ENCODE measurements at places on chromosomes 16 and 17.

- DNase-seq = peak; percentile 65
Measured at GRCh38 chr16:46830417-46830901, 521 bp downstream of the C16orf87 start.

GRCh38 chr17:61411261-61412142 is 11.9 kb downstream of the TBX2 start:
- peak; percentile 52 for DNase-seq

- DNase-seq = peak; percentile 36
Measured at GRCh38 chr17:74779948-74780400, 3.8 kb upstream of the NAT9 start.

- DNase-seq = no peak
Measured at GRCh38 chr17:78563189-78564145, 13.7 kb downstream of the DNAH17 start.

- no peak for DNase-seq
Measured at GRCh38 chr17:21132428-21132827, 5.7 kb downstream of the DHRS7B start.

DNA sequence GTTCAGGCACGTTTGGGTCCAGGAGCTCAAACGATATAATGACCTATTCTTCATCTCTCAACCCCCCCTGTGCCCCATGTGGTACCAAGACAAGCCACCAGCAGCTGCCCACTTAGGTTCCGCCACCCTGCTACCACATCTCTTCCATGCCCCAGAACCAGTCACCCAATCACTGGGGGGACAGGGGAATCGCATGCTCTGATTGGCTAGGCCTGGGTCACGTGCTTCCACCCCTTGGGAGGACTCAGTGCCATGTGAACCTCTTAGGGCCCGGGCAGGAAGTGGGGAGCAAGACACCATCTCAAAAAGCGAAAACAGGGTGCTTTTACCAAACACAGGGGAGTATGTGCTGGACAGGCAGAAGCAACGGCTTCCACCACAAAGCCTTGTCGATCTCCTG is 91.3 kb downstream of the KATNIP start:
- DNase-seq = no peak

DNA sequence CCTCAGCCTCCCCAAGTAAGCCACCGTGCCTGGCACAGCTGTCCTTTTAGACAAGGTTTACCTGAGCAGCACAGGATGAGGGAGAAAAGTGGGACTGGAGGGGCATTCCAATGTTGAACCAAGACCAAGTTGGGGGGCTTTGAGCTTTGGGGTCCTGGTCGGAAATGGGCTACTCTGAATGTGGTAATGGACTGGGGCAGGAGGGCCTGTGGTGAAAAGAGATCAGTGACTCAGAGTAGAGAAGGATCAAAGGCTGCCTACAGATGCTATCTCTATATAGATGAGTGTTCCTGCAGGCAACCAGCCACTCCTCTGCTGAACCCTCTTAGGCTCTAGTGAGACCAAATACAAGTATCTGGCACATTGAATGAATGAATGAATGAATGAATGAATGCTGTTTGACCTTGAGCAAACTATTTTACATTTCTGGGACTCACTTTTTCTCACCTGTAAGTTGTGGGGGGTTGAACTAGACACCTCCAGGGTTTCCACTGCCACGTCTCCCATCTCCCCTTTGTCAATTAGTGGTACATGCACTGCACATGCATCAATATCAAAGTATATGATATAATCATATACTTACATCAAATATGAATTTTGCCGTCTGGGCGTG is 26.3 kb upstream of the ETV4 start:
- no peak for DNase-seq

DNA sequence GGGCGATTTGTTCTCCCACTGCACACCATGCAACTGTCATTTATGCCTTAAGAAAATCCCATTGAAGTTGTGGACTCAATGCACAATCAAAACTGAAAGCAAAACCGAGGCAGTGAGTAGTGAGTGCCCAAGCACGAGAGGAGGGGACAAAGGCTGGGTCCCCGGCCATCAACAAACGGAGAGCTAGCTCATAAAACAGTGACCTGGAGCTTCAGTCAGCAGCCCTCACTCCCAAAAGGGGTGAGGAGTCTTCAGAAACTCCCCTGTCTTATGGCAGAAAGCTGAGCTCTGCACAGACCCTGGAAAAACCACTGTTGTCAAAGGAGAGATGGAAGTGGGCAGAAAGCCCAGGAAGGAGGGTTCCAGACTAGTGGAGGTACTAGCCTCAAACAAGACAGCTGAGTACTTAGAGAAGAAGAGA is 96.9 kb downstream of the ADCY9 start:
- peak; percentile 32 for DNase-seq

- no peak for DNase-seq
Measured at GRCh38 chr16:15517743-15518377, 83.5 kb downstream of the BMERB1 start.

DNA sequence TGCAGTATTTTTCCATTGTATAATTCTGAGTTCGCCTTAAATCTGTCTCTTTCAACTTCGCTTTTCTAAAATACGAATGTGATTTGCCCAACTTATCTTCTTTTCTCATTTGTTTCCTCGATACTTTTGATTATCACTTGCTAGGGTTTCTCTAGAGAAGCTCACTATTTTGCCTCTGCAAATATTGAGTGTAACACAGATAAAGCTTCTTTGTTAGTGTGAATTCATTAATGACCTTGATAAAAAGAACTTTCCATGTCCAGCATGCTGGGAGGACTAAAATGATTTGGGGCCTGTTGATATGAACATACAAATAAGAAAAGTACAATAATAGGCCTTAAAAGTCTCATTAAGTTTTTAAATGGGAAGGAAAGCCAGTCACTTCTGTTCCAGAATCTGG is 303.3 kb downstream of the MAP2K6 start:
- no peak for DNase-seq

DNA sequence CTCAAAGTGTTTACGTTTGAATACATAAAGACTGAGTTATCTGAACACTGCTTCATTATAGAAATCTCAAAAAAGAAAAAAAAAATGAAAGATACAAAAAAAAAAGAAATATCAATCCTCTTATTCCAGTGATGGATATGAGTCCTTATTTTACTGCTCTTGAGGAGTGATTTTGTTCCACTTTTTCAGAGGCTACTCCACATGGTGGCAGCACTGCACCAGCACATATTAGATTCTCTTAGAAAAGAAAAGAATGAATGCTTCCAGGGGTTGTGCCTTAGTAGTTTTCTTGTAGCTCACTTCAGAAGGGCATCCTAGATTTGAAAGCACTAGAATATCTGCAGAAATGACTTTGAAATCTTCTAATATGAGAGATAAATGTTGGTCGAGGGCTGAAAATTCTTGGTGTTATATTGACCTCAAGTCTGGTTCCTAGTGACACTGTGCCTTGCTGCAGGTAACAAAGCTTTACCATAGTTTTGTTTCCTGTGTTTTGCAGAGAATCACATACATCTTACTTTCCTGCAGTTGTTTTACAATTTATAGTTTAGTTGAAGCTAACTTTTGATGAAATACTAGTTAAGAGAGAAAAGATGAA is 25.9 kb downstream of the AP2B1 start:
- DNase-seq = no peak

- no peak for DNase-seq
Measured at GRCh38 chr17:41821776-41822175, 9.0 kb downstream of the FKBP10 start.

GRCh38 chr16:27111486-27111885 is 44.8 kb downstream of the C16orf82 start:
- DNase-seq = no peak

- no peak for DNase-seq
Measured at GRCh38 chr16:82589407-82589806, 37.4 kb upstream of the CDH13 start.

GRCh38 chr16:56792967-56793366 is 63.0 kb downstream of the NUP93 start:
- DNase-seq = no peak

DNA sequence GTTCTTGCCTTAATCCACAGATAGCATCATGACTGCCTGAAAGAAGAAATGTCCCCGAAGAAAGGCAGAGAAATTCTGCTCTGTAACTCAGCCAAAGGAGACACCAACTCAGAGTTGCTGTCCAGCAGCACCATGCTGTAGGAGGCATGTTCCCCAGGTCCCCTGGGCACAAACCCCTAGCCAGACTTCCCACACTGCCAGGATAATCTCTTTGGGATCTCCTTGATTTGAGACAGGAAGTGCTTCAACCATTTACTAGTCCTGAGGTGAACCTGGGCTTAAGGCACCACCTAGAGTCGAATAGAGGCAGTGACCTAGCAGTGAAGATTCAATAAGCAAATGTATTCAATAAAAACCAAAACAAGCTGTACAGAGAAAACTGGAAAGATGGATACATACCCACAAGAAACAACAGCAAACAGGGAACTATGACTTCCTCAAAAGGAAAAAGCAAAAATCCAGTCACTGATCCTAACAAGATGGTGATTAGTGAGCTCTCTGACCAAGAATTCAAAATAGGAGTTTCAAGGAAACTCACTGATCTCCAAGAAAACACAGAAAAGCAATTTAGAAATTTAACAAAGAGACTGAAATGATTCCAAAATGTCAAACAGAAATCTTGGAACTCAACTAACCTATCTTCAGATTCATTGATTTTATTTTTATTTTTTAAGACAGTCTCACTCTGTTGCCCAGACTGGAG is 5.7 kb downstream of the OR4D2 start:
- peak; percentile 82 for DNase-seq

GRCh38 chr16:24523569-24523968 is 15.8 kb upstream of the RBBP6 start:
- no peak for DNase-seq

DNA sequence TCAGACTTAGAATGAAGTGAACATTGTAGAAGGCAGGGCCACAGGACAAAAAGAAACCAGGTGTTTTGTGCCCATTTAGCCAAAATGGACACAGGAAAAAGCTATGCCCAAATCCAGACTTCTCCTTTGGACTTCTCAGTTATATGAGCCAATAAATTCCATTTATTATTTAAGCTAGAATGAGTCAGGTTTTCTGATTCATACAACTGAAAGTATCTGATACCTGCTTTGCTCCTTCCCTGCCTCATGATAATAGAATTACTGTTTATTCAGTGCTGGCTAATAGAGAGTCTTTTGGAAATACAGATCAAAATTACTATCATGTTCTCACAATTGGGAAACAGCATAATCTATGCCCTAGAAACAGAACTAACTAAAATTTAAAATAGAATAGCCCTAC is 8.7 kb upstream of the CPD start:
- DNase-seq = no peak

DNA sequence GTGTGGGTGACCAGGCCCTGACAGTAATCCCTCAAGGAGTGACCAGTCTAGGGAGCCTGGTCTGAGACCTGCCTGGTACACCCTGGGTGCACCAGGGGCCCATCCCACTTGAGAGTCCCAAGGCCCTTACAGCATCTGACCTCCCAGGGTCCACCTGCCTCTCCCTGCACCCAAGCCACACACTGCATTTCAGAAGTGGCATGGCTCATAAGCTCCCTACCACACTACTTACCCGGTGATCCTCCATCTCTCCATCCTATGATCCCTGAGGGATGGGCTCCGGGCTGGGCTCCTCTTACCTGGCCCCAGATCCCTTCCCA is 40.6 kb downstream of the LGALS9 start:
- no peak for DNase-seq

GRCh38 chr17:29927546-29927945 is 2.5 kb downstream of the SSH2 start:
- no peak for DNase-seq

GRCh38 chr16:15879255-15879811 is 9.1 kb downstream of the CEP20 start:
- DNase-seq = no peak

- DNase-seq = no peak
Measured at GRCh38 chr17:30292286-30292858, 628 bp upstream of the BLMH start.
